NK-92 treated with Interleukin-12 subunit alpha and Interleukin-12 subunit beta, amount 100 ng/mL, for 24 hours (cell line): ENCODE measurements at places on chromosomes 16 and 17.

- no peak for DNase-seq
These were observed 27.4 kb downstream of the RAB11FIP4 start for GRCh38 chr17:31418773-31419350.

DNA sequence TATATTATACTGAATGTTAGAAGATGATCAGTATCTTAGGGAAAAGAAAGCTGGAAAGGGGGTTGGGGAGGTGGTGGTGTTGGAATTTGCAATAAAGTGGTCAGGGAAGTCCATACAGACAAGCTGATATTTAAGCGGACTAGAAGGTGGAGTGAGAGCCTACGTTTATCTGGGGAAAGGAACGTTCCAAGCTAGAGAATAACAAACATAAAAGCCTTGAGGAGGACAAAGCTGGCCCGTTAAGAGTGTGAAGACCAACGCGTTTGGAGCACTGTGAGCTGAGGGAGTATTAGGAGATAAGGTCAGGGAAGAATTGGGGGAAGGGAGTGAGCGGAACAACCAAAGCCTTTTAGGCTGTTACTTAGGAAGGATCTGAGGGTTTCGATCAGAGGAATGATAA is 1.4 kb downstream of the DDX42 start:
- no peak for DNase-seq

DNA sequence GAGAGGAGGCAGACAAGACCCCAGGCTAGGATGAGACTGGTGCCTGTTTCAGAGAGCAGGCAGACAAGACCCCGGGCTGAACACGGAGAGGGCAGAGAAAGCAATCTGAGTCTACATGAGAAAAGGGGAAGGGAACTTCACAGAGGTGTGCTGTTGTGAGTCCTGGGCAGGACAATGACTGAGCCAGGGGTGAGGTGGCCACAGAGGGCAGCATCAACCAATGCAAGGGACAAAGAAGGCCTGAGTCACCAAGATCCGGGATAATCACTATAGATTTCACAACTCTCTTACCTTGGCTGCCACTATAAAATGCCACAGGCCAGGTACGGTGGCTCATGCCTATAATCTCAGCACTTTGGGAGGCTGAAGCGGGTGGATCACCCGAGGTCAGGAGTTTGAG is 89.0 kb downstream of the SLC39A11 start:
- no peak for DNase-seq

- no peak for DNase-seq
These were observed 79.2 kb upstream of the LGALS9 start for GRCh38 chr17:27551701-27552248.
